ENCODE measurements at places on chromosomes 16 and 17.

DNA sequence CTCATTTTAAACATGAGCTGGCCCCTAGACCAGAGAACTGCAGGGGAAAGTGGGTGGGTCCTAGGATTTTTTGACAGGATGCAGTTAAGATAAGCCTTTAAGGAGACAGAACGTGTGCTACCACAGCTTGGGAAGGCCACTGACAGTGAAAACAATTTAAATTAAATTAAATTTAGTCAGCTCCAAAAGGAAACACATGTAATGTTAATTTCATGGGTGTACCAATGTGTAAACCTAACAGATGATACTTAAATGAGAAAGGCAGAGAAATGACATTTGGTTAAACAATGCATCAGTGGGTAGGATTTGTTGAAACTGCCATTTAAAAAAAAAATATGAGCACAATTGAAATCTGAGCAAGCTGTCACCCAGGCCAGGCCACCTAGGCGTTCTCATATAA lies 250.8 kb downstream of the XYLT1 start:
- DNase-seq = no peak

DNA sequence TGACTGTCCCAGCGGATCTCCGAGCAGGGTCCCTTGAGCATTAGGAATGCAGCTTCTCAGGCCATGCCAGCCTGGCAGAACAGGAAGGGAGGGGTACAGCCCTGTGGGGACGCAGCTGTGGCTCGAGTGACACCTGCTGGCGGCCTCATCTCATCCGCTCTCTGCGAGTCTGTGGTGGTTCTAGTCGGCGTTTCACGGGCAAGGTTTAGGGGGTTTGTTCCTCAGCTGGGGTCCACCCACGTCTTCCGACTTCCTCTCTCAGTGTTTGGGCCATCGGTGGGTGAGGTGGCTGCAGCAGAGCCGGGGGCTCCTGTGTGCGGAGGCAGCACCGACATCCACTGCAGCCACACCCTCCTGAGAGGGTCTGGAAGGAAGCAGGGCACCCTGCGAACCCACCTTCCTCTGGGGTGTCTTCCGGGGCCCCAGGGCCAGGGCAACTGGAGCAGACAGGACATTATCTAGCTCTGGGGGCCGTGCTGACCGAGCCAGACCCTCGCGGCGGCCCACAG lies 33.3 kb downstream of the JPH3 start:
- peak; percentile 60 for DNase-seq

DNA sequence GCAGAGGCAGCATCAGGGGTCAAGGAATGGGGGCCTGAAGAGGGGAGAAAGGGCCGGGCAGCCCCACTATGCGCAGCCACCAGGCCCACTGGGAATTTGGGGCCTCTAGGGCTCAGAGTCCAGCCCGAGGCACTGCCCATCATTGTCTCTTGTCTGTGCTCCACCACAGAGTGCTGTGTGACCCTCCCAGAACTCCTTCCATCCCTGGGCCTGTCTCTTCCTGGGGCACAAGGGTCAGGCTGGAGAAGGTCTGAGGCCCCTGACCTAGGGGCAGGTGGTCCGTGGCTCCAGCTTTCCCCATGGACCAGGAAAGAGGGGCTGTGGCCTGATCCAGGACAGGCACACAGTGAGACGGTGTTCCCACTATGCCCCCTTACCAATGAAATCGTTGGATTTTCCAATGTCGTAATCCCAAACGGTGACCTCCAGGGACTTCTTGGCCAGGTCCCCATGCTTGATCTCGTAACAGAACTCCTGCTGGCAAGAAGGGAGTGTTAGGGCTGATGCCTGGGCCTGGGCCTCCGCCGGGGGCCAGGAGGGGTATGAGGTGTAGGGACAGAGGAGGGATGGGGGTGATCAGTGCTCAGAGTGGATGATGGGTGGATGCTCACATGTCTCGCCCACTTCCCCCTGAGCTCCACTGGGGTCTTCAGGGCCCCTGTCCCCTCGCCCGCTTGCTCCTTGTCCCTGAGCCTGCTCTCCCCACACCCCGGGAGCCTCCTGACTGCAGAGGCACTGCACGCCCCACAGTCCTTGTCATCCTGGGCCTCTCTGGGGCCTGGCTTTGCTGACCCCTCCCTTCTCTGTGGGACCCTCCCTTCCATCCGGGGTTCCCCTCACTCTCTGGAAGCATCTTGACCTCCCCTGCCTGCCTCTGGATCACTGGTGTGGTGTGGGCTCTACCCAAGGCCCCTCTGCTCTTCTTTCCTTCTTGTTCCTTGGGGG lies 10.7 kb downstream of the SCGB1C2 start:
- no peak for DNase-seq

GRCh38 chr17:33964344-33964979 lies 290.6 kb upstream of the CCL2 start:
- DNase-seq = no peak

- no peak for DNase-seq
Observed at GRCh38 chr16:84976644-84977400, 34.5 kb downstream of the ZDHHC7 start.

DNA sequence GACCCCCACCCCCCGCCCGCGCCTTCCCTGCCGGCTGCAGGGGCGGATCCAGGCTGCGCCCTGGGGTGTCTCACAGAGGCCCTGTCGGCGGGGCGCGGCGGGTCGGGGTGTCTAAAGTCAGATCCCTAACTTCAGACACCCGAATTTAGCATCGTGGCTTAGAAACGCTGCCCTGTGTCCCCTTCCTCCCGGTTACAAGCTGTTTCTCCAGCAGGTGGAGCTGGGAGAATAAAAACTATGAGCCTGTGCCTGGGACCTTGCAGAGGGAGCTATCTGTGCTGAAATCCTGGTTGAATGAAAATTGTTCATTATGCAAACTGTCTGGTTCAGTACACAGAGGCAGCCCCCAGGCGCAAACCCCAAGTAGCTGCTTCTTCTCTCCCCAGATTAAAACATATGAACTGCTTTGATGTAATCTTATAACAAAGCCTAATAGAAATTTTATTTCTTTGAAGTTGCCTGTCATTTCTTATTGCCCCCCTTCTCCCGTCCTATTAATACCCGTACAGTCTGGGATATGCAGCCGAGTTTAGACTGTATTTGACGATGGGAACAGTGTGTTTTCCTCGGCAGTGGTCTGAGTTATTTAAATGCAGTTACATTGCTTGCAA lies 79.0 kb downstream of the RPA1 start:
- DNase-seq = peak; percentile 91

DNA sequence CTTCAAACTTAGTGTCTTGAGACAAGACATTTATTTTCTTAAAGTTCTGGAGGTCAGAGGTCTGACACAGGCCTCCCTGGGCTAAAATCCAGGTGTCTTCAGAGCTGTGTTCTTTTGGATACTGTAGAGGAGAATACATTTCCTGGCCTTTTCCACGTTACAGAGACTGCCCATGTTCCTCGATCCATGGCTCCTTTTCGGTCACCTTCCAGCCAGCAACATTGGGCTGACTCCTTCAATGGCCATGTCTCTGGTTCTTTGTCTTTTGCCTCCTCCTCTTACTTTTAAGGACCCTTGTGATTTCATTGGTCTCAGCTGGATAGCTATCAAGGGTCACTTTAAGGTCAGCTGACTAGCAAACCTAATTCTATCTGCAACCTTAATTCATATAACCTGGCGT lies 212.4 kb downstream of the WWOX start:
- no peak for DNase-seq

- peak; percentile 52 for DNase-seq
Observed at GRCh38 chr17:74513987-74514631, 17.2 kb downstream of the CD300LB start.

Data from adipocyte (in vitro differentiated cells).